ENCODE measurements at places on chromosomes 11 and 22.

DNA sequence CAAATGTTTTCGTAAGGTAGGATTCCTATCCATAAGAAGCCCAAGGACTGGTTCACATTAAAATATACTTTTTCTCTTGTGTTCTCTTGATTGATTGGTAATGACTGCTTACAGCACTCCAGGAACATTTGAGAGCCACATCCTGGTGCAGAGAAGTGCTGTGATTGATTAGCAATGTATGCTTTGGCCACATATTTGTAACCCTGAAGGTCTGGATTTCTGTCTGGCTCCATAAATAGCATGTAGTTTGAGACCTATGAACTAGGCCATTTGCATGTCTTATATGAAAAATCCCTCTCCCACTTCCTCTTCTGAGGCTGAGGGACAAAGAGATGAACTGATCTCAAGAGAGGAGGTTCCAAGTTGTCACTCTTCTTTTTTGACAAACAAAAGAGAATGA is 49.3 kb upstream of the CD44 start:
- DNase-seq = no peak

DNA sequence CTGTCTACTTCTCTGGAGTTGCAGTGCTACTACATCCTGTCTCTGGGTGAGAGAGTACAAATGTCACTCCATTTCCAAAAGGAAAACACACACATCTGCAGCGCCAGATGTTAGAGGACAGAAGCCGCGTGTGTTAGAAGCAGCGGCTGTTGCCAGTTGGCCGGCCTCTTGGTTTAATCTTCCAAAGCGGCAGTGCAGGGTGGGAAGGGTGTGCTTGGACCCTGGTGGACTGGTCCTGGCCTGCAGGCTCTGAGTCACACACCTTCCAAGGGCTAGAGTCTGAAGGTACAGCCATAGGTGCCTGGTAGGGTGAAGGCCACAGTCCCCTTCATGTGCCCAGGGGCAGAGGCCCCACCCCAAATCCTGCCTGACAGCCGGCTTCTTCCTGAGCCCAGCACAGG is 99.8 kb downstream of the CTTN start:
- DNase-seq = no peak

- DNase-seq = no peak
Observed at GRCh38 chr11:75214411-75214821, 26.2 kb upstream of the TPBGL start.

- no peak for DNase-seq
Observed at GRCh38 chr11:45470151-45470793, 184.1 kb upstream of the SYT13 start.

DNA sequence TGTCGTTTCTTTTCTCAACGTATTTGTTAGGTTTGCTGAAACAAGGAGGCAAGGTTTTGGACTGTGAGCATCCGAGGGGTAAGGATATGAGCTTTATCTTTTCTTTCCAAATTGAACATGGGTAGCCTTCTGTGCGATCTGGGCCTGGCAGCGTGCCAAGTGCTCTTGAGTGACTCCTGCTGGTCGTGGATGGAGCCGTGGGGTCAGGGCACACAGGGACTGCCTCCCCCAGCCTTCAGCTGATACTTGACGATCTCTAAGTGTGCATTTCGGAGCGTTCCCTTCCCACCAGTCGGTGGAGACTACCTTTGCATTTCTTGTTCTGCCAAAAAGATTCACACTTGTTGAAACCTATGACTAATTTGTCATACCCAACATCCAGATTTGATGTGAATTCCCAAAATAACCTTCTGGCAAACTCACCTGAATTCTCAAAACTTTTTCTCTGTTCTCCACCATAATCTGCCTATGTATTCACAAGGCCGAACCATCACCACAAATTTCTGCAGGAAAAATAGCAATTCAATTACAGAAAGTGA is 40.1 kb upstream of the CLMP start:
- DNase-seq = no peak

DNA sequence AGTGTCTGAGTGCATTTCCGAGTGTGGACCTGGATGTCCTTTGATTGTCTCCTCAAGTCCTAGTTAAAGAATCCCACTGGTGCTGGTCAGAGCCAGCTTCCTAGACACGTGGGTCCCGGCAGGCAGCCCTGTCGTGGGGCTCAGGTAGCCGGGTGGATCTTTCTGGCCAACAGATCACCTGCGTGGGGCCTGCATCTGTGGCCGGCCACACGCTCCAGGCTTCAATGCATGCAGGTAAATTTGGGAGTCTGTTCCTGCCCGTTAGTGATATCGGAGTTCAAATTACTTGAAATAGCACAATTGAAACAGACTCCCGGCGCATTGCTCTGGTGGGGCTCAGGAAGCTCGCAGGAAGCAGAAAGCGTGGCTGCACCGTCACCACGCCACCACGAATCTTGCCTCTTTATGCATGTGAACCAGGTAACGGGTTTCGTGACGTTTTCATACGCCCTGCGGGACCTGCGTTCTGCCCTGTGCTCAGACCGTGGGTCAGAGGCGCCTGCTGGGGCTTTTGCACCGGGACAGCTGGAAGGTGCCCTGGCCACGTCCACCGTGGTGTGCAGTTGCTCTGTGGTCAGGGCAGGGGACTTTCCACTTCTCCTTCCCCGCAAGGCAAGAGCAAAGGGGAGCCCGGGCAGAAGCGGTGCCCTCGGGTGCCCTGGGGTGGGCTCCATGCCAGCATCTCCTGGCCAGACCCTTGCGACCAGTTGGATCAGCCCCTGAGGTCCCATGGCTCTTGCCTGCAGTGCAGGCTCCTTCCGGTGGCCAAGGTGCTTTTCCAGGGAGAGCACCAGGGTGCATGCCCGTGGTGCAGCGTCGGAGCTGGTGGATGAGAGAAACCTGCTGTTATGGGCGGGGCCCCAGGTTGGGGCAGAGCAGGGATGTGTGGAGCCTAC is 803.5 kb downstream of the BRD1 start:
- no peak for DNase-seq

DNA sequence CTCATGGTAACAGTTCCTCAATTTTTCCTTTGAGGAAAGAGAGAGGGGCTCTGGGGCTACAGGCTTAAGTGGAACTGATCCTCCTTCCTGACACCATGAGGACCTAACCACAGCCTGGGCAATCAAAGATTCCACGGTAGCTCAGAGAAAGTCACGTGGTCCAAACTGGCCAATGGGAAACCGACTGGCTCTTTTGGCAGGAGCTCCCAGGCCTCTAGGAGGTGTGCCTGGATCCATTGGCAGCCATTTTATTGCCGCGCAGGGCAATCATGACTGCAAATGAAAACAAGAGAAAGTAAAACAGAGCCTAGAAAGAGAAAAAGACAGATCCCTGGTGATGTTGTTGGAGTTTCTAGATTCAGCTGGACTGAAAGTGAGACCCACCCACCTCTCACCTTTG is 27.3 kb upstream of the ASPHD2 start:
- DNase-seq = no peak

DNA sequence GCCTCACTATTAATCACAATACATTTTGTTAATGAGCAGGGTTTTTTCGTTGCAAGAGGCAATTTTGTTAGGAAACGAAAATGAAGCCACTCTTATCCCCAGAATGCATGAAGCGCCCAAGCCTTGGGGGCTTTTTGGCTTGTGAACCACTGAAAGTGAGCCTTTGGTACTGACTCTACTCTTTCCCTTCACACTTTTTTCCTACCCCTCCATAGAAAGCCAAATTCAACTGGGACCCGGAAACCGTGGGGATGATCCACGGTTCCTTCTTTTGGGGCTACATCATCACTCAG is 4.8 kb downstream of the SLC17A6 start:
- DNase-seq = no peak

GRCh38 chr11:125164091-125164421 is 495 bp upstream of the PKNOX2 start:
- no peak for DNase-seq

- DNase-seq = no peak
Observed at GRCh38 chr22:36829370-36830002, 12.7 kb upstream of the PVALB start.
